Right renal cortex interstitium (tissue), 3 donors: ENCODE measurements at places on chromosomes 11 and 22. TPM values are rescaled to one million over a fixed set of nuclear protein-coding genes. Genes with fewer than 3 reads are reported as not detected.

Gene GLB1L2
- 23.5 TPM for polyA plus RNA-seq

Gene C11orf91
- not detected for polyA plus RNA-seq

Gene LMO2
- polyA plus RNA-seq: 34.9 TPM

Gene ASPHD2
- 3.4 TPM for polyA plus RNA-seq

Gene OR10V1
- not detected for polyA plus RNA-seq

Gene ZDHHC24
- 6.6 TPM for polyA plus RNA-seq

Gene BACE1
- 58.5 TPM for polyA plus RNA-seq

Gene TIMP3
- polyA plus RNA-seq: 147 TPM

Gene OR51B2
- not detected for polyA plus RNA-seq

Gene EP300
- polyA plus RNA-seq: 64.6 TPM

Gene SYTL2
- 69.6 TPM for polyA plus RNA-seq

Gene HTR3B
- not detected for polyA plus RNA-seq

Gene SYT7
- 5.1 TPM for polyA plus RNA-seq

Gene PAX6
- not detected for polyA plus RNA-seq
